ENCODE measurements at places on chromosomes 4 and X. TPM values are rescaled to one million over a fixed set of nuclear protein-coding genes. Genes with fewer than 3 reads are reported as not detected.

The SPANXN4 gene
- not detected for total RNA-seq

The TMEM31 gene
- not detected for total RNA-seq

The TAF7L gene
- under 0.01 TPM for total RNA-seq

The GLRA3 gene
- total RNA-seq: not detected

The PPP1R2C gene
- total RNA-seq: not detected

The FAM114A1 gene
- 44.2 TPM for total RNA-seq

The XG gene
- 1.4 TPM for total RNA-seq

The SPANXB1 gene
- total RNA-seq: not detected

The PABPC1L2B gene
- total RNA-seq: not detected

The PCDH7 gene
- 12.1 TPM for total RNA-seq

The CFP gene
- total RNA-seq: 0.26 TPM

The MAGEA9B gene
- not detected for total RNA-seq

The GAGE12H gene
- total RNA-seq: not detected

The SYTL5 gene
- 10.2 TPM for total RNA-seq

The SSX4B gene
- not detected for total RNA-seq

The P2RY10 gene
- not detected for total RNA-seq

The ARHGAP36 gene
- not detected for total RNA-seq

The TRO gene
- total RNA-seq: not detected

The BCAP31 gene
- total RNA-seq: 300 TPM

The PRKG2 gene
- total RNA-seq: 7.0 TPM
